HCEC 1CT (cell line): ENCODE measurements at places on chromosomes 5 and 9.

- no peak for DNase-seq
Observed at GRCh38 chr5:21882074-21882745, 970.9 kb downstream of the CDH12 start.

DNA sequence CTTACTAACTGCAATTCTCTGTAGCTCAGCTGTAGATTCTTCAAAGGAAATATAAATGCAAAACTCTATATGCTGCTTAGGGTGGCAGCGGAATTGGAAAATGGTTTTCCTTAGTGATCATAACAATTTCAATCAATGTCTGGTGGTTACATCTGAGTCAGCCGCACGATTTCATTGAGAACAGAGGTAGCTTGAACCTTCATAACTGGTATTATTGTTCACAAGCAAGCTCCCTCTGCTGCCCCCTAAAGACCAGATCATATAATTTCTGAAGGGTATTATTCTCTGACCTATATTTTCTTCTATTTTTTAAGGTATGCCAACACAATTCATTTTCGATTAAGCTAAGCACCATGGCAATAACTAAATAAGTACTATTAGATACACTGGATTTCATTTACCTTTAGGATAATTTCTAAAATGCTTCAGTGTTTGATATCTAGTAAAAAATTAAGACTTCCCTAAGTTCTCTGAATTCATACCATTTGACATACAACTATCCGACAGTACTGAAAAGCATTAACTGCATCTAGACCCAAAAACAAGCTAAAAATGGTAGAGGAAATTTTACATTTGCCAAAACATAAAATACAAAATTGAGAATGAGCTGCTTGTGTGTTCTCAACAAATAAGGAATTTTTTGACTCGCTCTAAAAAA lies 181.1 kb upstream of the SPEF2 start:
- DNase-seq = peak; percentile 21

GRCh38 chr5:106862450-106863193 lies 808.1 kb downstream of the EFNA5 start:
- peak; percentile 85 for DNase-seq

DNA sequence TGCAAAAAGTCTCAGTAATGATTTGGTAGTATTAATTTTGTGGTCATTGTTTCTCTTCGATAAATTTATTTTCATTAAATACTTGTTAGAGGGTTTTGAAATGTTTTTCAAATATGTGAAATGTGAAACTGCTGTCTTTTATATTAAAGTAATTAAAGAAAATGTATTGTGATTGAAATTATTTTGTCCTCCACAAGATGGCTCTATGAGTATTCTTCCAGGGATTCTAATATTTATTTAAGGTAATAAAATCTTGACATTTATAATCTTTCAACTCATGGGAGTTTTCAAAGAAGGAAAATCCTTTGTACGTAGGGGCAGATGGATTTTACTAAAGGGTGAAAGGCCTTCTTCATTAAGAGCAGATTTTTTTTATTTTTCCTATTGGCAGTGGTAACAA lies 19.3 kb downstream of the ISOC1 start:
- no peak for DNase-seq

GRCh38 chr5:14783691-14784090 lies 87.9 kb downstream of the ANKH start:
- no peak for DNase-seq

DNA sequence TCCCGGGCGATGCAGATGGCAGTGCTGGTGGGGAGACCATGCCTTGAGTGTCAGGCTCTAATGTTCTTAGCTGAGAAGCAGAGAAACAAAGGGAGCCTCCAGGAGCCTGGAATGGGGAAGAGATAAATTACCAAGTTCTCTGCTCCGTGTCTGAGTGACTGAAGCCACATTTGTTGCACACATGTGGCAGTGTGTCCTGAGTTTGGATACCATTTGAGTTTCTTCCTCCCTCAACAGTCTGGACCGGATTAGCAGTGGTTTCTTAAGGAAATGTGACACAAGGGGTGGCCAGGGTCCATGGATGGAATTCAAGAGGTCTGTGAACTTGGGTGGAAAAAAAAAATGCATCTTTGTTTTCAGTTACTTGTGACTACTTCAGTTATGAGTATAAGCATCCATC lies 50.7 kb upstream of the GARNL3 start:
- no peak for DNase-seq

- no peak for DNase-seq
Observed at GRCh38 chr5:179413711-179414458, 68.6 kb upstream of the ADAMTS2 start.

GRCh38 chr5:95087816-95088317 lies 197.0 kb downstream of the MCTP1 start:
- DNase-seq = no peak

- no peak for DNase-seq
Observed at GRCh38 chr5:55227664-55228430, 732 bp upstream of the MCIDAS start.
